Diencephalon (tissue), 1 donor: ENCODE measurements at places on chromosomes 5 and 9. TPM values are rescaled to one million over a fixed set of nuclear protein-coding genes. Genes with fewer than 3 reads are reported as not detected.

PHF24 gene
- 45.2 TPM for total RNA-seq

PCDH1 gene
- total RNA-seq: 69.2 TPM

OR1Q1 gene
- not detected for total RNA-seq

ADAMTS13 gene
- 3.5 TPM for total RNA-seq

PRR7 gene
- 17.1 TPM for total RNA-seq

CCL19 gene
- total RNA-seq: not detected

PCDHA1 gene
- total RNA-seq: 13.8 TPM

AJM1 gene
- 2.8 TPM for total RNA-seq

HCN1 gene
- 13.4 TPM for total RNA-seq

OR13C9 gene
- total RNA-seq: 0.46 TPM

NAIP gene
- 26.8 TPM for total RNA-seq

CSNK1A1 gene
- total RNA-seq: 267 TPM

PRDM12 gene
- total RNA-seq: 0.46 TPM

FABP6 gene
- 14.8 TPM for total RNA-seq

TPRN gene
- total RNA-seq: 7.8 TPM

MAMDC4 gene
- 2.8 TPM for total RNA-seq

CCL21 gene
- not detected for total RNA-seq

PCDHGB4 gene
- 14.8 TPM for total RNA-seq

TRIM7 gene
- total RNA-seq: 1.6 TPM

NFIB gene
- total RNA-seq: 67.6 TPM

FRMPD1 gene
- 3.0 TPM for total RNA-seq

MYORG gene
- total RNA-seq: 6.2 TPM

IL13 gene
- not detected for total RNA-seq

ADRB2 gene
- 2.1 TPM for total RNA-seq

YTHDC2 gene
- total RNA-seq: 42.0 TPM

SWI5 gene
- 8.5 TPM for total RNA-seq

ENTPD2 gene
- total RNA-seq: 3.2 TPM

ARHGEF37 gene
- total RNA-seq: 3.0 TPM

SLC24A2 gene
- total RNA-seq: 11.5 TPM

ARPC5L gene
- total RNA-seq: 17.8 TPM

PLAC8L1 gene
- 0.69 TPM for total RNA-seq

OGN gene
- total RNA-seq: 11.8 TPM

NTRK2 gene
- total RNA-seq: 272 TPM

SPOCK1 gene
- total RNA-seq: 53.3 TPM

MAMDC2 gene
- total RNA-seq: 2.5 TPM

SPAG8 gene
- total RNA-seq: 8.3 TPM

FAM174A gene
- 21.2 TPM for total RNA-seq

ADAMTSL2 gene
- 6.0 TPM for total RNA-seq
